ENCODE measurements at places on chromosomes 7 and 10.

GRCh38 chr7:1856161-1856887 is 186.2 kb downstream of the ELFN1 start:
- no peak for DNase-seq

DNA sequence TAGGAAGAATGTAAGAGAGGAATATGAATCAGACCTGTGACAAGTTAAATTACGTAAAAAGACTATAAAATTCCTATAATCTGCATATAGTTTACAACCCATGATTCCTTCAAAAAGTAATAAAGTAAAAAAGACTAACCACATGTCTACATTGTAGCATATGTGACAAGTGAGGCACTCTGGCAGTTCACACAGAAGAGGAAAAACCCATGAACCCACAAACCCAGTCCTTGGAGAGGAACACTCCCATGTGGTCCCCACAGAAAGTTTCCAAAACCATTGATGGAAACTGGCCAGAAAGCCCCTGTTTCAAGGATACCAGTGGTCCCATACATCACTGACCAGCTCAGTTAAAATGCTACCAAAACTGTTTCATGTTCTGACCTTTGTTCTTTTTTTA is 15.7 kb downstream of the KDM7A start:
- DNase-seq, result no peak

DNA sequence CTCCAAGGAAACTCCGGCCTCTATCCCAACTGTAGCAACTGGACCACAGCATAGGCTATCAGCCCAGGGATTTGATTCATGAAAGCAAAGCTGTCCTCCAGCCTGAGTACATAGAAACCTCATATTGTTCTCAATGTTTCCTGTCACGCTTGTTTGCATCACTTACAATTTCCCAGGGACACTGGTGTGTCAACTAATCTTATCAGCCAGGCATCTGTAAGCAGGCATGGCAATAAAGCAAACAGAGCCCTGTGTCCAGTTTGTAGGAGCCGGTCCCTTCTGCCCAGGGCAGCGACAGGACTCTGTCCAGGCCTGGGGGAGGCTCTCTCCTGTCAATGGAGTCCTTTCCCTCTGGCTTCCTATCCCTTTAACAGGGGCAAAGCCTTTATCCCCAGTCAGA is 23.0 kb upstream of the CDHR3 start:
- no peak for DNase-seq

DNA sequence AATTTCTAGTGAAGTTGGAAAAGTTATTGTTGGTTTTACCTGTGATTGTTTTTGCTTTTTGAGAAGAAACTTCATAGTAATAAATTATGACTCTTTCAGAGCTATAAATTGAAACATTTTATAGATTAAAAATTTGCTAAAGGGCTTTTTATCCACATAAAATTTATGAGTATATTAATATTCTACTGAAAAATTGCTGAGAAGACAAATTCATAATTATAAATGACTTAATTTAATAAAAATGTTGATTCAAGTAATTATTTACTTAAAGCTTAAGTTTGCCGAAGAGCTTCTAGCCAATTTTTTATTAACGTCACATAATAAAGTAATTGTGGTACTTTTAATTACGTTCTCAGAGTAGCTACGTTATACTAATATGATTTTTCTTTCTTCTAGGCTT is 761.7 kb downstream of the DNAJB9 start:
- no peak for DNase-seq

- DNase-seq, result no peak
These were observed 54.7 kb downstream of the GRID1 start for GRCh38 chr10:86311906-86312305.

DNA sequence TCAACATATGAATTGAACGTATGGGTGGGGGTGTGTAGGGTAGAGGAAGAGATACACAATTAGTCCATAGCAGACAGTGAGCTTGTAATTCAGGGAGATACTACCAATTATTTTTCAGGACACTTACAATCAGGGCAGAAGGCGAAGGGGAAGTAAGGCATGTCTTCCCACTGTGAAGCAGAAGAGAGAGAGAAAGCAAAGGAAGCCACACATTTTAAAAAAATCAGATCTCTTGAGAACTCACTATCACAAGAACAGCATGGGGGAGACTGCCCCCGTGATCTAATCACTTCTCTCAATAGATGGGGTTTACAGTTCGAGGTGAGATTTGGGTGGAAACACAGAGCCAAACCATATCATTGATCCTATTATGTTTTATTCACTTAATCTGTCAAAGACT is 116.4 kb upstream of the RPA3 start:
- no peak for DNase-seq

- DNase-seq, result no peak
These were observed 225.2 kb upstream of the FZD1 start for GRCh38 chr7:91039033-91039432.

All from naive thymus-derived CD4-positive, alpha-beta T cell (primary cell).